ENCODE measurements at places on chromosomes 16 and 17.

DNA sequence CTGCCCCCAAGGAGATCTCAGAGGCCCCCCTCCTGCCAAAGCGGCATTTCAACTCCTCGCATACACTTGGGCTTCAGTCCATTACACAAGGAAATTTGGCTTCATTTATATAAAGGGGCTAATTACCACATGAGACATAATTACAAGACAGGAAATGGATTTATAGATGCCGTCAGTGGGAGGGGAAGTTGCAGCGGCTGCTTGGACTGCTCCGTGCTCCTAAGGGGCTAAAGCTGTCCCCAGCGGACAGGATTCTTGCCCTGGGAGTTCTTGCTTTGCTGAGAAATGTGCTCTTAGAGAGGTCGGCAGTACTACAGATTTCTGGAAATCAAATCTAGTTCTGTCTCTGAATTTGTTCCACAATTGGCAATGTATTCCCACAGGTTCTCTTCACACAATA, 57.2 kb upstream of the NLK start:
- DNase-seq: no peak

DNA sequence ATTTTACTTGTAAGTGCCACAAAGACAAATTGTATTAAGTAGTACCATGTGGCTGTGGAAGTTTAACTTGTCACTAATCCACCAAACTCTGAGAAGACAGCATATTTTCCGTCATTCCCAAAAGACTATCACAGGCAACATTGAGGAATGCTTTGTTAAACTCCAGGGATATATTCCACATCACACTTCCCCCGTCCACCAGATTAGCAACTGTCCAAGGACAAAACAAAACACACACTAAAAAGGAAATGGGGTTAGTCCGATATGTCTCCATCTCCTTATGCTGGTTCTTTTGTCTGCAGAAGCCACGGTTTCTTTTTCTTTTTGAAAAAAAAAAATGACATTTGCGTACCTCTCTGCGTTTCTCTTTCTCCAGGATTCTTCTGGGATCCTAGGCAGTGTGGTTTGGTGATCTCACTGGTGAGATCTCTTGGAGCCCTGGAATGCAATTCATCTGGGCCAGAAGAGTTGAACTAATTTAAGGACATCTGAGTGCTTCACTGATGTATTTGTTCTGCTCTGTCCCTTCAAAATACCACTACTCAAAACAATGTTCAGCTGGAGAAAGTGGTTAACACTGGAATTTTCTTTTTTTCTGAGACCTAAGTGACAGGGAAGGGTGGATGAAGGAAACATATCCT, 40.6 kb downstream of the PRKCB start:
- no peak for DNase-seq

GRCh38 chr17:48125829-48126531, 18.4 kb downstream of the SNX11 start:
- no peak for DNase-seq

DNA sequence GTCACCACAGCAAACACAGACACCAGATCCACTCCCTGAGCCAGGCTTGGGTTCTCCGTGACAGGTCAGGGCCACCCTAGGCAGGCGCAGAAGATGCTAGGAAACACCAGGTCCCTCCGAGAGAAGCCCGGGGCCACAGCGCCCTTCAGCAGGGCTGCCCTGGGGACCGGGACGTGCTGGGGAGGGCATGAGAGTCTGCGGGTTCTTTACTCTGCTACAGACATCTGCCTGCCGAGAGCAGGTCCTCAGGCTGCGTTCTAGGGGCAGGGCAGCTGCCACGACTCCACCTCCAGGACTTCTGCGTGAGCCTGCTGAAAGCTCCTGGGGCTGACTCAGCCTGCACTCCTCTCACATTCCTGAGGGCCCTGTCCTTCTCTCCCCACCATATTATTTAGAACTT, 11.4 kb downstream of the MYLK3 start:
- DNase-seq: no peak

- DNase-seq: no peak
Observed at GRCh38 chr16:56702836-56703235, 20.6 kb downstream of the MT1X start.

DNA sequence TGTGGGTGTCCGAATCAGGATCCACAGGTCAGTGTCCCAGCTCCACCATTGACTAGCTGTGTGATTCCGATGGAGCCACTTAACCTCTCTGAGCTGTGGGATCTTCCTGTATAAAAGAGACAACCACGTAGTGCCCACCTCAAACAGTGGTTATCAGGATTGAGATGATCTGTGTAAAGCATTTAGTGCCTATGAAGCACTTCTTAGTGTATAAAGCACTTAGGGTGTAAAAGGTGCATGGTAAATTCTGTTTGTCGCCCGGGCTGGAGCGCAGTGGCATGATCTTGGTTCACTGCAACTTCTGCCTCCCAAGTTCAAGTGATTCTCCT, 95.2 kb downstream of the MARF1 start:
- DNase-seq: no peak

- DNase-seq: no peak
Observed at GRCh38 chr17:51611585-51611984, 351.2 kb downstream of the UTP18 start.

GRCh38 chr16:827513-827912, 27.0 kb upstream of the GNG13 start:
- no peak for DNase-seq

GRCh38 chr16:71896764-71897368, 1.5 kb downstream of the IST1 start:
- no peak for DNase-seq

GRCh38 chr17:16417896-16418684, 2.7 kb downstream of the TRPV2 start:
- no peak for DNase-seq

GRCh38 chr17:13920413-13920812, 148.9 kb upstream of the COX10 start:
- no peak for DNase-seq

- DNase-seq: peak; percentile 80
Observed at GRCh38 chr17:1362964-1363363, 37.1 kb downstream of the YWHAE start.

- no peak for DNase-seq
Observed at GRCh38 chr17:73043686-73044581, 48.6 kb downstream of the SLC39A11 start.

GRCh38 chr16:17770104-17770503, 299.3 kb upstream of the XYLT1 start:
- no peak for DNase-seq

DNA sequence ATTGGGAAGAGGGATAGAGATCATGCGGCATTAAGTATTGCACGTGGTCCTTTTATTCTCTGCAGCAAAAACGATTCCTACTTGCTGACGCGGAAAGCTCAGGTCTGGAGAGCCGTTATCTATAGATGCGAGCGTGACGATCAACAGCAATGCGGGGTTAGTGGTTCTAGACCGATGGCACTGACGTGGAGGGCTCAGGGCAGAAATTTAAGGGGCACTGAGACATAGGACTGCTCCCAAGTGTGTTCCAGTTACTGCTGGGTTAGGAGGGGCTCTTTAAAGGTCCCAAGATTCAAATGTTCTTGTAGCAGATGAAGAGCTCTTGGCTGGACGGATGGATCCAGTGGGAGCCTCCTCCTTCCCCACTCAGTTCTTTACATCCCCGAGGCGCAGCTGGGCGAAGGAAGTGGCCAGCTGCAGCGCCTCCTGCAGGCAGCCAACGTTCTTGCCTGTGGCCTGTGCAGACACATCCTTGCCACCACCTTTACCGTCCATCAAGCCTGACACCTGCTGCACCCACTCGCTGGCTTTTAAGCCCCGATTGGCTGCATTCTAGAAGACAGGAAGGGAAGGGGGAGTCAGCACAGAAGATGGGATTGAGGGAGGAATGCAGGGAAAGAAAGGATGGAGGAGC, 732 bp upstream of the EXOSC6 start:
- no peak for DNase-seq

GRCh38 chr17:77247048-77247541, 106.3 kb downstream of the SEC14L1 start:
- DNase-seq: peak; percentile 11

GRCh38 chr17:81859906-81860755, at the start of gene P4HB:
TSS of gene P4HB (minus strand) at chr17:81860535. CDS start at chr17:81860471, 64 bp downstream.
- no peak for DNase-seq

DNA sequence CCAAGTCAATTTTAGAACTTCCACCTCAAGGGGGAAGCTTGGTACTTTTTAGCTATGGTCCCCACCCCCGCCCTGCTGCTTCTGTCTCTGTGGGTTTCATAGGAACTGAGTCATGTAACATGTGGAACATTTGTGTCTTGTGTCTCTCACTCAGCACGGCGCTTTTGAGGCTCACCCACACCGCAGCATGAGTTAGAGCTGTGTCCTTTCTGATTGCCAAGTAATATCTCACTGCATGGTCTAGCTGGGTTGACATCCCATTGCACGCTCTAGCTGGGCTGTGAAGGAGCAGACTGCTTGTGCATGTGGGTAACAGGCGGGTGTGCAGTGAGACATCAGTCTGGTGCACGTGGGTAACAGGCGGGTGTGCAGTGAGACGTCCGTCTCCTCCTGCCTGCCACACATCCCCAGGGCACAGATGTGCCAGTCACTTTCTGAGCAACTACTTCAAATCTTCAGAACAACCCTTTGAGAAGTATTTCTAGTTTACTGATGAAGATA, 26.4 kb upstream of the SLC7A5 start:
- peak; percentile 44 for DNase-seq

GRCh38 chr17:10120109-10120485, 78.3 kb downstream of the GAS7 start:
- no peak for DNase-seq

DNA sequence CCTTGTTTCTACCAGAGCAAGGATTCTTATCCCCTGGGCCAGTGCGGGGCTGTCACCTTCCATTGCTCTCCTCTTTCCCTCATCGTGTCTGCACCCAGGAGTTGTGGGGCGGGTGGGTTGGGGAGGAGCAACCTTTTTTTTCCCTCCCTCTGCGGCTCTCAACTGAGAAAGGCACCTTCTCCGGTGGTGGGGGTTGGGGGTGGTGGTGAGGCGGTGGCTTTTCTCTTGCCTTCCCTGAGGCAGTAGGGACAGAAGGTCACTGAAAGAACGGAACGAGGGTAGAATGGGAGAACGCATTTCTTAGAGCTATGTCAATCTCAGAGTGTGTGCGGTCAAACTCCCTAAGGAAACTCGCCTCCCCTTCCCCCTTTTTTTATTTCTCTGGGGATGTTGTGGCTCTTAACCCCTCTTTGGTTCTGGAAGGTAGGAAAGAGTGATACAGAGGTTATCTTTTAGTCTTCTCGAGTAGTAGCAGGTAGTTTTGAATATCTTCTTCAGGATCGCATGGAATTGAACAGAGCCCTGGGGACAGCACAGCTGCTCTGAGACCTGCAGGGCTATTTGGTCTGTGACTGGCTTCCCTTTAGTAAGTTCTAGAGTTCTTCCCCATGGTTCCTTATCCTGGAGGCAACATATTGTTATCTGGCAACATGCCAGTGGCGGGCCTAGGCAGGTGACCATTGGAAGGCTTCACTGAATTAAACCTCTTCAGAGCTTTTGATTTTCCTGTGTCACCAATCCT, 994 bp downstream of the CLTC start:
- no peak for DNase-seq

- DNase-seq: no peak
Observed at GRCh38 chr17:15947271-15947670, 2.3 kb downstream of the ADORA2B start.

- DNase-seq: no peak
Observed at GRCh38 chr17:60372790-60373483, 19.0 kb downstream of the USP32 start.

DNA sequence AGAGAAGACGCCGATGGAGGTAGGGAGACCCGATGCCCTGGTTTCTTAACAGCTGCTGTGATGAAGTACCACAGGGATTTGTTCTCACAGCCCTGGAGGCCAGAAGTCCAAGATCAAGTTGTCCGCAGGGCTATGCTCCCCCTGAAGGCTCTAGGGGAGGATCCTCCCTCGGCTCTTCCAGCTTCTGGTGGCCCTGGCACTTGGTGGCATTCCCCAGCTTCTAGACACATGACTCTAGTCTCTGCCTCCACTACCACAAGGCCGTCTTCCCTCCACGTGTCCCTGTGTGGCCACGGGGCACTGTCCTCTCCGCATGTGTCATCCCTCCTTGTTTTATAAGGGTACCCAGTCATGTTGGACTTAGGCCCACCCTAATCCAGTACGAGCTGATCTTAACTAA, 375.2 kb downstream of the SLC39A11 start:
- DNase-seq: no peak

- DNase-seq: no peak
Observed at GRCh38 chr16:2474877-2475412, at the start of gene TBC1D24. TSS of gene TBC1D24 (plus strand) at chr16:2475127. CDS start at chr16:2496149, 21,022 bp downstream.

Data from SIG-M5 (cell line).